Posterior vena cava (tissue), 2 donors: ENCODE measurements at places on chromosomes 6 and 20.

DNA sequence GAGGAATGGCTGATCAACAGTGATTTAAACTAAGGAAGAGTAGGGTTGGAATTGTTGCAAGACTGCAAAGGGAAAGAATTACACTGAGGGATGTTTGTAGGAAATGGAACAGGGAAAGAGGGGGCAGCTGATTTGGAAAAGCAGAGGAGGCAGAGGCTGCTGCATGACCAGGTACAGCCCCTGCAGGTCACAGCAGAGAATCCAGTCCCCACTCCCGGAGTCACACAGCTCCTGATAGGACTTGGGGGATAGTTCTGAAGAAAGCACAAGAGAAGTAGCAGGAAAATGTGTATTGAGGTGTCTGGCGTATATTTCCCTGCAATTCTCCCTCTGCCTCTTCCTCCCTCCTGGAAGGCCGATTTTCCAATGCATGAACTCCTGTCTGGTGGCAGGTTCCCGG is 92.5 kb upstream of the PDE10A start:
- no peak for DNase-seq

DNA sequence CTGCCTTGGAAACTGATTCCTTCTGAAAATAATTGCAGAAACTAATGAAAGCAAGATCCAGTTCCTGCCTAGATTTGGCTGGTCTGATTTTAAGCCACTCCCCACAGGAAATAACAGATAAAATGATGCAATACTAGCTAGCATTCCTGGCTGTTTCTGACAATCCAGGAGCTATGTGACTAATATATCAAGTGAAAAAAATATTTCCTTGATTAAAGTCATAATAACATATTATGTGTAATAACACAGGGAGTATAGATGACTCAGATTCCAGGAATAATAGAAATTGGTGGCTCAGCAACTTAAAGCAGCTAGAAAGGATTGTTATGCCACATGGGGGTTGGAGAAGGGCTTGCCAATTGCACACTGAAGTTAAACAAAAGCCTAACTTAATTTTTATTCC is 182.7 kb upstream of the SALL4 start:
- no peak for DNase-seq

DNA sequence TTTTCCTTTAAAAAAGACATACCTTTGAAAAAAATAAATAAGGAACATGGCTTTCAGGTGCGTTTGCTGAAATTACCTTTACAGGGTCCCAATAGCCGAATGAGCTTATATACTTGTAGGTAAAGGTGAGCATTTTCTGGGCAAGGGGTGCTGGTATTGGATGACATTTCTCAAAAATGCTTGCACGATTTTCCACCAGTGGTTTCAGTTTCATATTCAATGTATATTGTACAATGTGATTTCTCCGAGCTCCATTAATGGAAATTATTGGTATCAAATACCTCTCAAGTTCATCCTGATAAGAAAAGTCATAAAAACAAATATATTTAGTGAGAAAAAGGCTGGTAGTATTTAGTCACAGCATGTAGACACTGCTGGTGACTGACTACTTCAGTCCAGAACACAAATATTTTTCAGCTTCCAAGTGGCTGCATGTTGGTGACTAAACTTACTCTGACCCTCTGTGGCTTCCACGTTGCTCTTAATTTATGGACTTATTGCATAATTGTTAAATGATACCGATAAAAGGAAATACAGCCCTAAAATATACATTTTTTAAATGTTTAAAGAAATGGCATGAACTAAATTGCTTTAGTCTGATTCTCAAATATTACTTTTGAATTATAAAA is 32.9 kb upstream of the ZBTB24 start:
- DNase-seq = no peak

DNA sequence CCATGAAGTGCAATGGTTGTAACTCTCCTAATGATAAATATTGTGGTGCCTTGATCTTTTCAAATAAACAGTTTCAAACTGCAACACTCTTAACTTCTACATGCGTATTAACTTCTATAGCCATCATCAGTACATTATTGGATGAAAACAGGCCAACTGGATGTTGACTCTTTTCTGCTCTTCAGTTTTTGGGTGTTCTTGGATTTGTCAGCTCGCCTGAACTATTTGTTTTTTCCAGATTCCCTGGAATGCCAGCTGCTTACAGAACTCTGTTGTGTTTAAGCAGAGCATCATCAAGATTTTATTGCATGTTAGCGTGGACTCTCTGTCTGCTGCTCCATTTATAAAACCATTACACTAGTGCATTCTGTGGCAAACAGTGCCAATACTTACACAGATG is 626.1 kb downstream of the HDGFL1 start:
- no peak for DNase-seq

DNA sequence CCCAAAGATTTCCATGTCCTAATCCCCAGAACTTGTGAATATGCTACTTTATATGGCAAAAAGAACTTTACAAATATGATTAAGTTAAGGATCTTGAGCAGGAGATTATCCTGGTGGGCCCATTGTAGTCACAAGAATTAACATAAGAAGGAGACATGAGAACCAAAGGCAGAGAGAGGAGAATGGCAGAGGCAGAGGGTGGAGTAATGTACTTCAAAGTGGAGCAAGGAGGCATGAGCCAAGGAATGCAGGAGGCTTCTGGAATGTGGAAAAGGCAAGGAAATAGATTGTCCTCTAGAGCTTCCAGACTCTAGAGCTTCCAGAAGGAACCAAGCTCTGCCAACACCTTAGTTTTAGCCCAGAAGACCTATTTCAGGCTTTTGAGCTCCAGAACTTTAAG is 147.4 kb downstream of the MOXD1 start:
- no peak for DNase-seq

- no peak for DNase-seq
These were observed 697.3 kb downstream of the FRK start for GRCh38 chr6:115363379-115363778.

GRCh38 chr20:43662943-43663655 is 3.8 kb upstream of the MYBL2 start:
- peak; percentile 36 for DNase-seq

GRCh38 chr20:12535316-12535715 is 473.5 kb upstream of the SPTLC3 start:
- DNase-seq = no peak

GRCh38 chr6:9634776-9635175 is 780.1 kb downstream of the TFAP2A start:
- no peak for DNase-seq

DNA sequence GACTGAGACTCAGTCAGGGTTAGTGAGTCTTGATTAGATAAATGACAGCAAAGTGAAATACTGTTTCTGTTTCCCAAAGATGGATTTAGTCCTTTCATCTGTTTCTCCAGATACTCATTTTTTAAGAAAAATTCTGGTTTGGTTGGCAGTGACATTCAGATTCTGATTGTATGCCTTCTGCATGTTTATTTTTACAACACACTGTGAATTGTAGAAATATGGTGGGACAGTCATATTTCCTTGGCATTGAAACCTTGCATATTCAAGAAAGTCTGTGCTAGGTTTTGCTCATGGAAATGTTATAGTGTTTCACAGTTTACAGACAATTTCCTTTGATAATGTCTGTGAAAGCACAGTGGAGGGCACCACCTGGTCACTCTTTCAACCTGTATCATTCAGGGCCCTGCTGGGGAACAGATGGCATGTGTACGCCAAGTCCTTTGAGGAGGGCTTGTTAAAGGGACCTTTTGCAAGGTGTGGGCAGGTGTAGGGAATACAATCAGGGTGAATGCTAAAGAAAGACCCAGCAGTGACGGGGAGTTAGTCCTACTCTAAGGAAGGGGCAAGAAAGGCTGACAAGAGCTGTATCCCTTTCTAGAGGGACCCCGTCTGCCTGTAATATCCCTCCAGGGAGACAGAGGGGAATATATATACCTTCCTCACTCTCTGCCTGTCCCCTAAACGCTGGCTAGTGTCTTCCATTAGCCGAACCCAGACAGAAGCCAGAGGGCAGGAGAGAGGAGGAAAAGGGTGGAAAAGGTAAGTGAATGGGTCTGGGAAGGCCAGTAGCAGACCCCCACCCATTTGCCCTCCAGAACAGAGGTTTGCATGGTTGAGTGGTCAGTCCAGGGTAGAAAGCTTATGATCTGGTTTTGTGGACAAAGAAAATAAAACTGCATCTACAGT is 10.2 kb downstream of the PLCB4 start:
- DNase-seq = no peak

GRCh38 chr20:46352370-46352938 is 44.2 kb upstream of the CDH22 start:
- DNase-seq = no peak

- no peak for DNase-seq
These were observed 177.0 kb downstream of the TENT5A start for GRCh38 chr6:81575442-81575841.

- DNase-seq = no peak
These were observed 882 bp upstream of the FAM184A start for GRCh38 chr6:119079283-119079809.

DNA sequence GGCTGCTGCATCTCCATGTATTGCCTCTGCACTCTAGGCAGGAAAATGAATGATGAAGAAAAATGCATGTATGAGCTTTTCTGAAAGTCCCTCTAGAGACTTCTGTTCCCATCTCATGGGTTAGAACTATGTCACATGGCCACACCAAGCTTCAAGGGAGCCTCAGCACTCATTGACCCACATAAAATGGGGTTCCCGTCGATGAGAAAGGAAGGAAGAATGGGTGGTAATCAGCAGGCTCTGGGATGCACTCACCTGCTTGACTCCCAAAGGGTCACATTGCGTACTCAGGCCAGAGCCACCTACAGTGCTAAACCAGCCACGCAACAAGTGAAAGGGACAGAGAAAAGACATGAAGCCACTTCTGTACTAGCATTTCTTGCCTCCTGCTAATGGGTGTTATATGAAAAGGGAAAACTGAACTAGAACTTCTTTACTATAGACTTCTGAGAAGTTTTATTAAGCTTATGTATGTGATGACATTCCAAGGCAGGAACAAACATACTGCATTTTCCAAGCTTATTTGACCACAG is 95.8 kb upstream of the GCM1 start:
- no peak for DNase-seq

GRCh38 chr6:13302751-13303667 is 25.3 kb downstream of the TBC1D7 start:
- peak; percentile 90 for DNase-seq

DNA sequence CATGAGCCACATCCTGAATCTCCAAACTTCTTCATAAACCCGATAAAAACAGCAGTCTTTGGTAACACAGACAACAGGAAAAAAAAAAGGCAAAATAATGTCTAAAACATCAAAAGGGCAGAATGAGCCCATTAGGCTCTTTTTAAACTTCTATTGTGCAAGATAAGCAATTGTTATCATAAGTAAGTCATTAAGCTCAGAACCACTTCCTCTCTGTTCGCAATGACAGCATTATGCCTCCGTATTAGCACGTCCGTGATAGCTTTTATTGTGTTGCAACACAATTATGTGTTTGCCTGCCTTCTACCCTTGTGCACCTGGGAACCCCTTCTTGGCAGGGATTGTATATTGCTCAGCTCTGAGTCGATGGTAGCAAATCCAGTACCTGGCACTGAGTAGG is 147.1 kb downstream of the LRFN2 start:
- DNase-seq = no peak

DNA sequence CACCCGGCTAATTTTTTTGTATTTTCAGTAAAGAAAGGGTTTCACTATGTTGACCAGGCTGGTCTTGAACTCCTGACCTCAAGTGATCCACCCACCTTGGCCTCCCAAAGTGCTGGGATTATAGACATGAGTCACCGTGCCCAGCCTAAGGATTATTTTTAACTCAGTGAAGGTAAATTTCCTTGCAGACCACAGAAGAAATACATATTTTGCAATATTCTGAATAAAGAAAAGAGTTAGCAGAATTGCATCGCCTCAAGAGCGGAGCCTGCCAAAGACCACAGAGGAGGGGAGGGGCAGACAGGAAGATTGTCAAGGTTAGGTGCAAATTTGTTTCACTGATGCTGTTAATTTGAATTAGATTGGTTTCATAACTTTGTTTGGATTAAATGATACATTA is 47.4 kb downstream of the SOD2 start:
- no peak for DNase-seq

DNA sequence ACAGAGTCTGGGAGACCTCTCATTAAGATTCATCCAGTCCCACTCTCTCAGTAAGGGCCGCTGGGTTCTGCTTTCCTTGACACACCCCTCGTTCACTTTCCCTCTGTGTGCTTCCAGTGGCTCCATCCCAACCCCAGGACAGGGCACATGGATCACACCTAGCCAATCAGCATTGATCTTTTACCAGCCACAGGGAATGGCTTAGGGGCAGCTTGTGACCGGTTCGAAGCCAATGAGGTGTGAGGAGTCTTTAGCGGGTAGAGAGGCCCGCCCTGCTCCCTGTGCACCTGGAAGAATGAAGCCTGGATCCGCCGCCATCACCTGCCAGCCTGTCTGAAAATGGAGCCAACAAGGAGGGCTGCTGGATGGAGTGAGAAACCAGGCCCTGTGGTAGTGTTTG is 35.2 kb upstream of the OVOL2 start:
- no peak for DNase-seq

GRCh38 chr20:35578469-35578868 is 36.6 kb downstream of the ERGIC3 start:
- DNase-seq = no peak
